ENCODE measurements at places on chromosomes 2 and 18.

DNA sequence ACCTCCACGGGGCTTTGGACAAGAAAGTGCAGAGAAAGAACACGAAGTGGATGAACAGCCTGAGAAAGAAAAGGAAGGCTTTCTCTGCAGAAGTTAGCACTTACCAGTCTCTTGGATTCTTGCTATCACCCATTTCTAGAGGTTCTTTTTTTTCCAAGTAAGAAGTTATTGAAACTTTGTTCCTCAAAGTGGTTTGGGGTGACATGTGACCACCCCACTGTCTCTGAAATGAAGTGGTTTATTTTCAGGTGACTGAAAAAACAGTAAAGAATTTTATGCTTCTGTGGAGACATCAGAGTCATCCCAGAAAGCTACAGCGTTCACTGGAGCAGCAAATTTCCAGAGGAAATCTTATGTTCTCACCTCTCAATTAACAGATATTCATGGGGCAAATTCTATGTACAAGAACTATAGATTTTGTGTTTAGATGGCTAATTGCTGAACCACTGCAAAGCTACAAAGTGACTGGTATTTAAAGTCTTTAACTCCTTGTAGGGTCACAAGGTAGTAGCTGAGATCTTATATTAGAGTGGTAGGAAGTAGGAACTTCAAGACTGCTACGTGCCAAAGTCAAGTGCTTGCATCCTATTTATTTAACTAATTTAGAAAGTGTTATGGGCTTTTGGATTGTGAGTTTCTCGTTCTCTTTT is 267.5 kb downstream of the TGIF1 start:
- no peak for DNase-seq

GRCh38 chr18:77124452-77124922 is 8.1 kb downstream of the MBP start:
- DNase-seq = no peak

GRCh38 chr2:144146876-144147275 is 373.0 kb downstream of the ZEB2 start:
- DNase-seq = no peak

DNA sequence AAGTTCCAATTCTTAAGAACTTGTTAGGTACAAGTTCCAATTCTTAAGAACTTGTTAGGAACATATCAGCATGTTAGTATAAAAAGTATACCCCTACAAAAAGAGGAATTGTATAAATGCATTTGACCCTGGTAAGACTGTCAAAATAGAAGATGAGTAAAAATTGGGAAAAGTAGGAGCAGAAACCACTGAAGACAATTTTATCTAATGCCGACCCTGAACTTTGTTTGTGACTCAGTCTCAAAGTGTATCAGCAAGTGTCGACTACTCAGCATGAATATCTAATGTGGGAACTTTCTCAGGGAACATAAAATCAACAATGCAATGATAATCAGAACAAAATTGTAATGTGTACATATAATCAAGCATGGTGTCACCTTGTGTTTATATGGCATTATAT is 583 bp upstream of the CD226 start:
- no peak for DNase-seq

DNA sequence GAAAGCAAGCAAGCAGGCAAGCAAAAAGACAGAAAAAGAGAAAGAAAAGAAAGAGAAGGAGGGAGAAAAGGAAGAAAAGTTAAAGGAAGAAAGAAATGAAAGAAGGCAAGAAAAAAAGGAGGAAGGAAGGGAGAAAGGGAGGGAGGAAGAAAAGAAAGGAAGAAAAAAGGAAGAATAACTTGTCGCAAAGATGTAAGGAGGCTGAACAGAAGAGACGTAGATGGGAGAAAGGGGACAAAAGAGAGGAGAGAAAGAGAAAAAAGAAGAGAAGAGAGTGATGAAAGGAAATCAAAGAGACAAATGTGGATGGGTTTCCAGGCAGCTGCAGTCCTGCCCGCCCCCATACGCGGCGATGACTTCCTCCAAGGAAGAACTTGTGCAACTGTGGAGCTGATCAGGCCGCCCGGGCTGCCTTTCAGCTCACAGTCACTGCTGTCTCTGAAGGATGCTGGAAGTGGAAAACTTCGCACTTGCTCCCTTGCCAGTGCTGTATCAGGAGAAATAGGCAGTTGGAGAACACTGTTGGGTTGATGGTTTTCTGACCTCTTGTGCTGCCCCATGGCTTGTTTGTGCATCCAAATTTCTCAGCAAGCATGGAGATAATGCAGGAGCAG is 52.9 kb downstream of the TRIB2 start:
- no peak for DNase-seq

DNA sequence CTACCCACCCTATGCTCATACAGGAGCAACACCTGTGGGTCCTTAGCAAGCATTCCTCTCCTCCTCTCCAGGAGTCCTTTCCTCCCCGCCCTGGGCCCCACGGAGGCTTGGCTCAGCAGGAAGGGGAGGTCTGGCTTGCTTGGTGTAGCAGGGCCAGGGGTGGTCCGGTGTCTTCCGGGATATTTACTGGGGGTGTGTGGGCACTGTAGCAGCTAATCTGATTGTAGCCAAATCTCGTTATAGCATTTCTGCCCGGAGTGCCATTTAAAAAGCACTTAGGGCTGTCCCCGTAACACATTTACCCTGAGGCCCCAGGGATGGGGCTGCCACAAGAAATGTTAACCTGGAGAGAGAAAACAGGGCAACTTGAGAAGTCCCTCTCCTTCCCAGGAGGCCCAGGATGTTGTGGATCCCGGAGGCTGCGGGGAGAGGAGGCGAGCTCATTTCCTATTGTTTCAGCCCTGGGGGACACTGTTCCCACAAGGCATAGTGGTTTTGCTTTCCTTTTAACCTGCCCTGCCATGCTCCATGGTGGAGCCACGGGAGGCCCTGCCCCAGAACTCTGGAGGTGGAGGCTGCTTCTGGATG is 134.5 kb downstream of the CLIP4 start:
- no peak for DNase-seq

- DNase-seq = no peak
Measured at GRCh38 chr2:154484338-154485099, 214.0 kb upstream of the KCNJ3 start.

DNA sequence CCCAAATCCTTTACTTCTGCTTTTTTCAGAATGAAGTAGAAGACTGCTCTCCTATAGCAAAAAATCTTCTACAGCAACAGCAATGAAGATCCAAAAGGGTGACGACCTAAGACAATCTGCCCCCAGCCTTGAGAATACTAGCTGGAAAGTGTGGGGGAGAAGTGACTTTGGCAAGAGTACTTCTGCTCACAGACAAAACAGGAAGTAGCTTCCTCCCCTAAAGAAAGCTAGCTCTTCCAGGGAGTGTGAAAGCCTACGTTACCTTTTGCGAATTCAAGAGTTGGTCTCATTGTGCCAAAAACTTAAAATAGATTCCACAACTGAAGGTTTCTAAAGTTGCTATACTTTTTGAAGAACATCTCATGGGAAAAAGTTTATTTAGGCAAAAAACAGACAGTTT is 1069.2 kb upstream of the CHAC2 start:
- DNase-seq = no peak

DNA sequence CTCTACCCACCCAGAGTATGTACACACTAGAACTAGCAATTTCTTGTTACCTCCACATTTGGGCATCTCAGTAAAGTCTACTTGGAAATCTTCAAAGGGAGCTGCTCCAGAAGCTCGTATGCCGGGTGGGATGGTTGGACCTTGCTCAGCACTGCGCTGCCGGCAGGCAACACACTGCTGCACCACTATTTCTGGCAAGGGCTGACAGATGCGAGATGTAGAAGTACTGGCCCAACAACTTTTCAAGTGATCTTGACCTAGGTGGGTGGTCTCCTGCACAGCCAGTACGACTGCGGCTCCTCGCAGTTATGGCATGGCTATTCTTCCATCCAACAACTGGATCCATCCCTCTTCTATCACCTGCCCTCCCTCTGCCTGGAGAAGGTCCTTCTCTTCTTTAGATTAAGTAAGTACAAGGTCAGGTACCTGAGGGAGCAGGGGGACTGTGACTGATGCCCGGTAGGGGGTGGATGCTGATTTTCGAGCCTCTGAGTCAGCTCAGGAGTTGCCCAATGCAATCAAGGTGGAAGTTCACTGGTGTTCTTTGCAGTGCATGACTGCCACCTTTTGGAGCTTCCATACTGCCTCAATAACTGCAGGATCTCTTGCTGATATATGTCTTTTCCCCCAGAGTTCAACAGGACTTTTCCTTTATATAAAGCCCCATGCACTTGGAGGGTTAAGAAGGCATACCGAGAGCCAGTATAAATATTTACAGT is 100.4 kb upstream of the SLC1A4 start:
- no peak for DNase-seq

DNA sequence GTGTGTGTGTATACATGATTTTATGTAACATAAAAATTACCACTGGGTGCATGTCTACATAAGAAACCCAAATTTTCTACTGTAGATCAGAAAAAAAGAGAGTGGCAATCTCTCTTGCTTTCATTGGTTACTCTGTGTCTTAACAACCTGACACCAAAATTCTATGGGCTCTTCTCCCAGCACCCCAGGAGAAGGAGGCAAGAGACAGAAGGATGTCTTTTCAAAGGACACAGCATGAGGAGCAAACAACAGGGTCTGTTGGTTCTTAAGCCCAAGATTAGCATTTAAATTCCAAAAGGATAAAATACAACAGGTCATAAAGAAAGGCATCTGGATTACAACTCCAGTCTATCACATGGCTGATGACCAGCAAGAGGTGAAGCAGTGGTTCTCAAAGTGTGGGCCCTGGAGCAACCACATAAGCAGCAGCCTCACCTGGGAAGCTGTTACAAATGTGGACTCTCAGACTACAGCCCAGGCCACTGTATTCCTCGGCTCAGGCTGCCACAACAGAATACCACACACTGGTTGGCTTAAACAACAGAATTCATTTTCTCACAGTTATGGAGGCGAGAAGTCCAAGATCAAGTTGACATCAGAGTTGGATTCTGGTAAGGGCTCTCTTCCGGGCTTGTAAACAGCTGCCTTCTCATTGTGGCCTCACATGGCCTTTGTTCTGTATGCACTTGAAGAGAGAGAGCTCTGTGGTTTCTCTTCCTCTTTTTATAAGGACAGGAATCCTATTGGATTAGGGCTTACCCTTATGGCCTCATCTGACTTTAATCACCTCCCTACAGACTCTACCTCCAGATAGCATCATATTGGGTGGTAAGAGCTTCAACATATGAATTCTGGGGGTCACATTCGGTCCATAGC is 79.8 kb upstream of the RNF152 start:
- DNase-seq = peak; percentile 63

DNA sequence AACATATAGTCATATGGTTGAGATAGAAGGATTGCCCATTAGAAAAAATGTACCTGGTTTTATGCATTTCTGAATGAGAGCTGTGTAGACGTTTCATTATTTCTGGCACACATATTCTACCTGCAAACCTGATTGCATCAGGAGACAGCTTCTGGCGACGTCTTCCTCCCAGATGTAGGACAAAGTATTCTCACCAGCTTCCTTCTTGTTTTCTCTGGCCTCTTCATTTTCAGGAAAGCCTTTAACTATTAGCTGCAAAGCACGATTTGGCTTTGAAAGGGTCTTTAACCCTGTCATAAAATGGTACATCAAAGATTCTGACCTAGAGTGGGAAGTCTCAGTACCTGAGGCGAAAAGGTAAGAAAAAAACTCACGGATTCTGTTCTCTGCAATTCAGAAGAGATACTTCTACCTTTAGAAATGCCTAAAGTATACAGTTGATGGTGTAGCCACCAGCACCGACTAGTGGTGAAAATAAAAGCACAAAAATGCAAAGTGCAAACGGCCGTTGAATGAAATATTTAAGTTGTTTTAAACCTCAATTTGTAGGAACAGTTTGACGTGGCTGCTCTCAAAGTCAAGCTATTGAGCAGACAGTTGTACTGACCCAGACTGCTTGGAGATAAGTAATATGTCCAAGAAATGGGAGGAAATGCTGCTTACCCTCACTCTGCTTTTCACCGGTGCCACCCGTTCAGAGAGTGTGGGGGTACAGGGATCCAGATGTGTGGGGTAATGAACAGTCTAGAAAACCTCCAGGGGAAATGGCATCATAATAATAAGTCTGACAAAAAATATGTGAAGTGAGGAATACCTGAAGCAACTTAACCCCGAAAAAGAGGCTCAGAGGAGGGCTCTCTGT is 20.2 kb downstream of the IL18RAP start:
- no peak for DNase-seq

- no peak for DNase-seq
Measured at GRCh38 chr18:658947-659533, 1.6 kb downstream of the TYMS start.

GRCh38 chr18:78074400-78075020 is 824.9 kb downstream of the GALR1 start:
- DNase-seq = no peak

GRCh38 chr2:54859416-54859815 is 136.0 kb downstream of the EML6 start:
- no peak for DNase-seq

GRCh38 chr18:56517196-56517595 is 121.2 kb downstream of the TXNL1 start:
- no peak for DNase-seq

DNA sequence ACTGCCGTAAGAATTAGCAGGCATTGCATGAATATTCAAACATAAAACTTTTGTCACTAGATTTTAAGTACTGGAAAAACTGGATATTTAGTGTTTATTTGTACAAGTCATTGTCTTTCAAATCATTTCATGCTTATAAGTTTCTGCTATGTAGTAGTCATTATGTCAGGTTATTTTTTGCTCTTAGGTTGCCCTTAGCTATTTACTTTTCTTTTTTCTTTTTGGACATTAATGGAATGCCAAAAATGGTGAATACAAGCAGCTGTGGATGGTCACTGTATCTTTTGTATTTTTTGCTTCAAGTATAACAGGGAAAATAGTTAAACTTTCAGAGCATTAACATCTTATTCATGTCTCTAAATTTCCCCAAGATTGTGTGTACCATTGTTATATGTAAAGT is 18.6 kb upstream of the KCNJ13 start:
- DNase-seq = no peak

- no peak for DNase-seq
Measured at GRCh38 chr2:3666613-3666975, 8.6 kb downstream of the ALLC start.

DNA sequence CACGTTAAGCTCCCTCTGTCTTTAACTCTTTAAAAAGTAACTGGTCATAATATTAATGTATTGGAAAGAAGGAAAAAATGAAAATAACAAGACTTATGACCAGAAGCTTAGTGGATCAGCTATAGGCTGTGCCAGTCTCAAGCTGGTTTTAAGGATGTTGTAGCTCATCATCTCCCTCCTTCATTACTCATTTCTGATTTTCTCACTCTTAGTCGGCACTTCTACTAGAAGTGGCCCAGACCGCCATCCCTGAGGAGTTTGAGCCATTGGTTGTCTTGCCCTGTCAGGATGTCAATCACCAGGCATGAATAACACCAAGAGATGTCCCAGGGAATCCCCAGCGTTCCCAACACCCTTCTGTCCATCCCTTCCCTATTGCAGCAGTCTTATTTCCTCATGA is 151.5 kb downstream of the ASXL3 start:
- DNase-seq = no peak

DNA sequence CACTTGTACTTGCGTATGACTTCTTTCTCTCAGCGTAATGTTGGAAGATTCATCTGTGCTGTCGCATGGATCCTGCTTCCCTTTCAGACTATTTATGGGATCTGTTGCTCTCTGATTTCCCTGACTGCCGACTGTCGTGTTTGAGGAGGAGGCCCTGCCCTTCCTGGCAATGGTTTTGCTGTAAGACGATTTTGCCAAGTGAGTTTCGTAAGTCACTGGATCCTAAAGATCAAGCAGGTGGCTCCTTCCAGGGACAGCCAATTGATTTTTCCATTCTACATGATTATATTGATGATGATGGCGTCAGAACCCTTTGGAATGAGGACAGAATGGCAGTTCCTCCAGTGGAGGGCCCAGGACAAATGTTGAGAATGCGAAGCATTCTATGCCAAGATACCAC is 8.7 kb upstream of the B3GNT2 start:
- no peak for DNase-seq

GRCh38 chr18:45751766-45752165 is 27.8 kb downstream of the SLC14A1 start:
- DNase-seq = no peak
